CD14-positive monocyte (primary cell): ENCODE measurements at places on chromosomes 11 and 22. TPM values are rescaled to one million over a fixed set of nuclear protein-coding genes. Genes with fewer than 3 reads are reported as not detected.
A peak's percentile ranks its signal among the peaks of the same experiment; 100 is the strongest.

MED19 gene
- 6.5 and 7.1 TPM in 2 replicates for polyA plus RNA-seq

PANX2 gene
- not detected for polyA plus RNA-seq

FSHB gene
- polyA plus RNA-seq = not detected

TMEM132A gene
- polyA plus RNA-seq = 0.21 TPM

OR2AG2 gene
- not detected for polyA plus RNA-seq

BLID gene
- not detected for polyA plus RNA-seq

ROM1 gene
- 1.4 TPM for polyA plus RNA-seq

PVALB gene
- not detected for polyA plus RNA-seq

WBP2NL gene
- polyA plus RNA-seq = 0.70 and 0.83 TPM in 2 replicates

CYB5R2 gene
- 0.52 TPM for polyA plus RNA-seq

NPAS4 gene
- not detected for polyA plus RNA-seq

GRCh38 chr22:49307481-49307830 is 520.2 kb downstream of the BRD1 start:
- no peak for DNase-seq

DNA sequence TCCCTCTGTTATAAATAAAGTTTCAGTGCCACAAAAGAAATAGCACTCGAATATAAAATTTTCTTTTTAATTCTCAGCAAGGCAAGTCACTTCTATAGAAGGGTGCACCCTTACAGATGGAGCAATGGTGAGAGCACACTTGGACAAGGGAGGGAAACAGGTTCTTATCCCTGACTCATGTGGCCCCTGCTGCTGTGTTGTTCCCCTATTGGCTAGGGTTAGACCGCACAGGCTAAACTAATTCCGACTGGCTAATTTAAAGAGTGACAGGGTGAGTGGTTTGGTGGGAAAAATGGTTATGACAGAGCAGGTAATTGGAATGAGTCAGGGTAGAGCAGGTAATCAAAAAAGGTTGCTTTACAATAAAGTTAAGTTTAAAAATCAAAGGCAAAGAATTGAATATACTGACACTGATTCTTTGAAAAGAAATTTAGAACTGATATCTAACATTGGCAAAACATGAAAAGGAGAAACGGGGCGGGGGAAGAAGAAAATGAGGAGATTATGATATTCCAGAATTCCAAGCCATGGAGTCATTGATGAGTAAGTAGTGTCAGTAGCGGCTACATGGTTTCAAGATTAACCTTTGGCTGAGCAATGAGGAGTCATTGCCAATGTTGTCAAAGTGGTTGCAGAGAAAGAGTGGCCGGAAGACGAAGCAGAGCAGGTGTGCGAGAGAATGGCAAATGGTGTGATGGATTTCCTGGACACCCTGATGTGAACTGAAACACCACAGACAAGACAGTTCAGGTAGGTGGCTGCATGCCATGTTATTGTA is 48.4 kb upstream of the MRGPRX1 start:
- no peak for DNase-seq

DNA sequence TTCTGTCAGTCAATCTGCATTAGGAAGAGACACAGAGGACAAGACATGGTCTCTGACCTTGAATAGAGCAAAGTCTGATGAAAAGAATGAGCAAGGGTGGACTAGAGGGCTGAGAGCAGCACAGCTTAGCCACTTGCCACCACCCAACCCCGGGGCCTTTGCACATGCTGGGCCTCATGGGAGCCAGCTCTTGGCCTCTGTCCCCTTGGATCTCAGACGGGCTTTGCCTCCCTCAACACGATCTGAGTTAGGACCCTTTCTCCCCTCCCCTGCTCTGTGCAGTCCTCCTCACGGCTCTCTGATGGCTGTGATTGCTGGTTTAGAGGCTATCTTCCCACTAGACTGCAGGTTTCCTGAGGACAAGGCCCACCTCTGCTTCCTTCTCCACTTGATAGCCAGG is 131.6 kb upstream of the B3GAT1 start:
- DNase-seq = no peak

- DNase-seq = no peak
Measured at GRCh38 chr11:18046116-18046777, at the start of gene TPH1. TPH1 (minus strand) TSS chr11:18046269; CDS start chr11:18040762, 5,507 bp downstream.

DNA sequence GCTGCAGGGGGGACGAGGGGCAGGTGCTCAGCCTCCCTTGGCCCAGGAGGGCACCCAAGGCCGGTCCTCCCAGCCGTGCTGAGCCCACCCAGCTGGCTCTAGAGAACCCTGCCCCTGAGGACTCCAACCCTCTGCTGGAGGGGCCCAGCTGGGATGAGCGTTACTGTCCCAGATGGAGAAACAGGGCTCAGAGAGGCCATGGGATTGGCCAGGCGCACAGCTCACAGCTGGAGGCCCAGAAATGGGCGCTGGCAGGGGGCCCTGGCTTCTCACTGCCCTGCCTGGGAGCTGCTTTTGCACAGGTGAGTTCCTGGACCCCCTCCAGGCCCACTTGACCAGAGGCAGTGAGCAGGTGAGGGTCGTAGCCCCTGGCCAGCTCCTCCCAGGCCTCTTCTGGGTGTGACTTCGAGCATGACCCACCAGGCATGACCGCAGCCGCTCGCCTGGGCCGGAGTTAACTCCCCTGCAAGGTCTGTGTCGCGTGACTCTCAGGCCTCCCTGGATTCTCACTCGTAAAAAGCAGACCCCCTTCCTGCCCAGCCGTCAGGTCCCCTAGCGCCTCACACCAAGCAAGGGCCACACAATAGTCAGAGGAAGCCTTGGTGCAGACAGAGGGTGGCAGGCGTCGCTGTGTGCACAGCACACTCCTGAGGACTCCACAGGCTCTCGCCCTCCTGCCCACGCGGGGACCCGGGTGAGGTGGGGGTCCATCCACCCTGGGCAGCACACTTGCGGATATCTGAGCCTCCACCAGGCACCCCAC is 19.7 kb upstream of the IL17REL start:
- no peak for DNase-seq

DNA sequence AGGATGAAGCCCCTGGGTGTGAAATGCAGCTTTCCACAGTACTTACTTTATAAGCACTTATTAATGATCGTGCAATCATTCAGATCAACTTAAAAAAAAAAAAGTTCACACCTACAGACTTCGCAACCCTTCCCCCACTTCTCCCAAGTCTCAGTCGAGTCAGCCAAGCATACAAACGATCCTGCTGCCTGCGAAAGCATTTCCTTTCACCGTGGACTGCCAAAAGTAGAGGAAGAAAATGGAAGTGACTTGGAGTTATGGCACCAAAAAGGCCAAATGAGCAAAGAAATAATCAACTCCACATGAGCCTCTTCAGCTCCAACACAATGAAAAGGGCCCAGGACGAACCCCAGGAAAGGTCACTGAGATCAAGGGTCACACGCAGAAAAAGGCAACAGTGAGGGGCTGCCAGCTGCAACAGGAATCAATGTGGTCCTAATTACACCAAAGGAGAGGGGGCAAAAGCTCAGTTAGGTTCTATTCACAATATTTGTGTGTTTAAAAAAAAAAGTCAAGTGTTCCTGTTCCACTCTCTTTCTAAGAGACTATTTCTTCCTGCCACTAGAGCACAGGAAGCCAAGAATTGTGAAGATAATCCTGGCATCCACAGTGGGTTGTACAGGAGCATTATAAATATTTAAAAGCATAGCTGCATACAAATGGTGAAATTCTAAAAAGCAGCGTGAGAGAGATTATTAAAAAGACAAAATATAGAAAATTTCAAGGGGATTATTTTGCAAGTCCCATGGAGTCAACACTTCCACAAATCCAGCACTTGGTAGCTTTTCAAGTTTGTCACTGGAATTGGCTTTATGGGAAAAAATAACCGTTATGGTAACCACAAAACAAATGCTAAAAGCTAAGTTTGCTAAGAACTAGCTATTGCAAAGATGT is 28.4 kb downstream of the CDON start:
- no peak for DNase-seq

DNA sequence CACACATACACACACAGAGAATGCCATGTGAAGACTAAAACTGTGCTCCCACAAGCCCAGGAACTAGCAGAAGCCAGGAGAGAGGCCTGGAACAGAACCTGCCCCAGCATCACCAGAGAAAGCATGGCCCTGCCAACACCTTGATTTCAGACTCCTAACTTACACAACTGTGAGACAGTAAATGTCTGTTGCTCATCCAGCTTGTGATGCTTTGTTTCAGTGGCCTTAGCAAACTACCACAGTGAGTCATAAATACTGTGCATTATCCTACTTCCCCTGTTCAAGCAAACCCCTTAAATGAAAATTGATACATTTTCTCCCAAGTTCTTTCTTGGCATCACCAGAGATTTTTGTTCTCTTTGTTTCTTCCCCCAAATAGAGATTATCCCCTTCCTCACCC is 1539.4 kb upstream of the TENM4 start:
- no peak for DNase-seq

- no peak for DNase-seq
Measured at GRCh38 chr11:128898580-128899344, 7.6 kb downstream of the KCNJ5 start.

GRCh38 chr11:9748361-9748970 is 84.6 kb downstream of the SWAP70 start:
- DNase-seq = peak; percentile 63

DNA sequence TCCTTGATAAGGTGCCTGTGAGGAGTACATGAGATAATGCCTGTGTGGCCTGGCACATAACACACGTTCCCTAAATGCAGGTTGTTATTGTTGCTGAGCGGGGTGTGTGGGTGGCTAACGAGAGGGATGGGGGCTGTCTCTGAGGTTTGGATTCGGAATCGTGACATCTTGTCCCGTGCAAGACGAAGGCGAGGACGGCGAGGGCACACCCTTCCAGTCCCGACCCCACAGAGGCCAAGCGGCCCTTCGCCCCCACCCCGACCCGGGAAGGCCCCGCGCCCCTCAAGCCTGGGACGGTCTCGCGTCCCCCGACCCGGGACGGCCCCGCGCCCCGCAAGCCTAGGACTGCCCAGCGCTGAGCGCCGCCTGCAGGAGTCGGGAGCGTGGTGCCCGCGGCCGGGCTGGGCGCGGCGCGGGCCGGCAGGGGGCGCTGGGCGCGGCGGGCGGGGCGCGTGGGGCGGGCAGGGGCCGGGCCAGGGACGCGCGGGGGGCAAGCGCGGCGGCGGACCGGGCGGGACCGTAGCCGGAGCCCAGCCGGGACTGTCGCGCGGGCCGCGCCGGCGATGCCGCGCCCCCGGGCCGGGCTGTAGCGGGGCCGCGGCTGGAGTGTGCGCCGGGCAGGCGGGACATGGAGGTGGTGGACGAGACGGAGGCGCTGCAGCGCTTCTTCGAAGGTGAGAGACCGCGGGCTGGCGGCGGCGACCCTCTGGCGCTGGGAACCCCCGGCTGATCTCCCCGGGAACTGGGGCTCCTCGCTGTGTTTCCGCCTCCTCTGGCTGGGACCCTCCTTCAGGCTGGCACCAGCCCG is at the start of gene MYRF:
Gene MYRF, plus strand, starts transcription at position 520 of the 808 bp plus-strand sequence. Its CDS starts 109 bp downstream, at position 629.
- DNase-seq = peak; percentile 36

DNA sequence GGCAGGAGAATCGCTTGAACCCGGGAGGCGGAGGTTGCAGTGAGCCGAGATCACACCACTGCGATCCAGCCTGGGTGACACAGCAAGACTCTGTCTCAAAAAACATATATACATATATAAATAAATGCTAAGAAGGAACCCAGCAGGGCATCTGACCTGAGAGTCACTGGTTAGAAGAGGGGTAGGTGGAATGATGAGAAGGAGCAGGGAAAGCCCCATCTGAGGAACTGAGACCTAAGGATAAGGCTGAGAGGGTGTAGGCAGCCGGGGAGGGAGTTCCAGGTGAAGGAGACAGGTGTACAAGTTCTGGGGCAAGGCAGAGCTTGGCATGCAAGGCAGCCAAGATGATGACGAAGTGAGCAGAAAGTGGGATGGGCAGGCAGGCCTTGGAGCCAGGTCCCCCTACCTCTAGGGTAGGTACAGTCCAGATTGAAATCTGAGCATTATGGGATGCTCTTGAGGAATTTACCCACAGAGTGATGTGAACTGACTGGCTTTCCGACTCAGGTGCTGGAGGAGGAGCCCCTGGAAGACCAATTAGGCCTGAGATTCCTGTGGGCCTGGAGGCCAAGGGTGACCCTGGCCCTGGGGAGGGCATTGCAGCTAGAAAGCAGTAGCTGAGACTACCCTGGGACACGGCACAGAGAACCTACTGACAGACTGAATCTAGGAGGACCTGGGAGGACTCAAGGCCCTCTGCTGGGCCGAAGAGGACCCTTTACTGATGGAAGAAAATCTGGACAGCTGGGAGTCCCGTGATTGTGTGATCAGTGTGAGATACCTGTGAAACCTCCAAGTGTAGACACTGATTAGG is 22.8 kb downstream of the KLHL22 start:
- DNase-seq = no peak

- peak; percentile 27 for DNase-seq
Measured at GRCh38 chr11:96054870-96055705, 131.2 kb upstream of the MTMR2 start.

- no peak for DNase-seq
Measured at GRCh38 chr11:9070749-9071491, 20.5 kb downstream of the SCUBE2 start.

GRCh38 chr22:35150183-35151107 is 84.5 kb downstream of the ISX start:
- DNase-seq = peak; percentile 10

DNA sequence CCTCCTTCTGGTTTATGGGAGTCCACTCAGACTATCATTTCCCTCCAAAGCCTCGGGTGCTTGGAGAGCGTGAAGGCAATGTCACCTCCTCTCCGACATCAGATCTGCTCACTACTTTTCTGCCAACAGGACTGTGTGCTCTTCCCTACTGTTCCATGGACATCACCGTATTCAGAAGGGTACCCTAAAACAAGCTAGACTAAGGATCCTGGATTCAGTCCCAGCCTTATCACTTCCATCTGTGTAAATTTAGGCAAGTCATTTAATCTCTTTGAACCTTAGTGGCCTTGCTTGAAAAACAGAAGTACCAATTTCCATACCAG is 78.2 kb downstream of the KCNC1 start:
- DNase-seq = no peak

DNA sequence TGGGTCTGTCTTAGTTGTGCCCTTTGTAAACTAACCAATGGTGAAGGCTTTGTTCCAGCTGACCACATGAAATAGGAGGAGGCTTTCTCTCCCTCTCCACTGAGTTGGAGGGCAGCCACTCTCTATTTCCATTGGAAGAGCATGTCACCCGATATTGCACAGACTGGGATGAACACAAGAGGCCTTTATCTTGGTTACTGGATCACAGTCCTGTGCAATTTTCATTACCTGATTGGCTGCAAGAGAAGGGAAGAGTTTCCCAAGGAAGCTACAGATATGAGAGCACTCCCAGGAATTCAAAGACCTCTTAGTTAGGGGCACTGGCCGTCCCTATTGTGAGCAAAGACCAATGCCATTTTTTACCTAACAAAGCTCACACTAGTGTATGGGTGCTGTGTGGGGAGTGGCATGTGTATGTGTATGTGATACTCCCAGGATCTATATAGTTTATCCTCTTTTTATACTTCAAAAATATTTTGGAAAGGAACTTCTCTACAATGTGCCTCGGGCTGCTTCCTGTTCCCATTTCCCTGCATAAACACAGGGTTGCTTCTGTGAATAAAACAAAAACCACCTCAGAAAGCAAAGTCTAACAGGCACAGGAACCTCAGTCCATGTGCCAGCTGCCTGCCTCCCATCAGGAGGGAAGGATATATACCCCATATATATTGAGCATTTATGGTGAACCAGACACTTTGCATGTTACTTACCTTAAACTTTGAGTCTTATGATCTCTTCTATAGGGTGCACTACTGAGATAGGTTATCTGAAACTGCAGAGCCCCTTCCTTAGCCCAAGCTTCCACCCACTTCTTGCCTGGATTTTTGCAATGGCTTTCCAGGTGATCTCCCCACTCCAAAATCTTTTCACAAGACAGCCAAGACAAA is 126.5 kb downstream of the RASSF10 start:
- DNase-seq = no peak

GRCh38 chr22:43993072-43993760 is 30.9 kb upstream of the PARVB start:
- DNase-seq = peak; percentile 45

GRCh38 chr11:134662629-134663360 is 250.8 kb upstream of the B3GAT1 start:
- no peak for DNase-seq
